ENCODE measurements at places on chromosomes 13 and 19.

GRCh38 chr13:96499656-96500055 lies 409.7 kb downstream of the HS6ST3 start:
- DNase-seq = no peak

- no peak for DNase-seq
Measured at GRCh38 chr19:30402436-30403202, 30.4 kb downstream of the ZNF536 start.

DNA sequence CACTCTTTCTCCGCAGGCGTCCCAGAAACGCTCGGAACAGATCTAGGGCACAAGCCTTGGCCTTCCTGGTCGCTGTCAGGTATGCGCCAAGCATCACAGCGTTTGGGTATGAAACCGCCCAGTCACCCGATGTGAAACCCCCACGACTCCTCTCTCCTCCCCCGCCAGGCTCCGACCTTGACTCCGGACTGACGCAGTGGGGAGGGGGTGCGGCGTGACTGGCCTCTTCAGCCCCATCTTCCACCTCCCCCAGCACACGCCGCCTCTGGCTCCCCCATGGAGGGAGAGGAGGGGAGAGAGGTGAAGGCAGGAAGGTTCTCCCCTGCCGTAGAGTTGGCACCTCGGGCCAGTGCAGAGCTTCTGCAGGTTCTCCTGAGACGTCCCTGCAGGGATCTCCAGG lies 22.0 kb upstream of the ARHGEF7 start:
- no peak for DNase-seq

DNA sequence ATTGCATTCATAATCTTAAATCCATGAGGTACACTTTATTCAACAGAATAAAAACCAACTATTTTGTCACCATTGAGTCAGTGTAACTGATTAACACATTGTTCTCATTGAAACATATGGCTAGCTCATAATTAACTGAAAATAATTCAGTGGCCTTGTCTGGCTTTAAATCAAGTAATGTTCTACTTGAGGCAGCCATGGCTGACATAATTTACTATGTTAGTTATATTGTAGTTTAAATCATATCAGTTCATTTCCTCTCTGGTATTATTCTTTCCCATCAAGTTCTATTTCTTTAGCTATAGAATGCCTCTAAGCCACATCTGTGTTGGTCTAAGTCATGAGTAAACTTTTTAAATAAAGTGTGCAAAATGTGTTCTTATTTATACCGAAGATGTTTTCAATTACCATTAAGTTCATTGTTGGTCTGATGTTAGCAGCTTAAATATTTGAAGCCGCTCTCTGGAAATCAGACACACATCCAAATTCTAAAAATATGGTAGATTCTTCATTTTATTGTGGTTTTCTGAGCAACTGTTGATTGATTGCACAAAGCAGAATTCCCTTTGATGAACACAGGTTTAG lies 393.7 kb downstream of the GPC6 start:
- no peak for DNase-seq

- no peak for DNase-seq
Measured at GRCh38 chr19:40235238-40236025, 8.9 kb upstream of the CCNP start.

GRCh38 chr19:388691-389090 lies 20.3 kb downstream of the C2CD4C start:
- no peak for DNase-seq

GRCh38 chr13:44331912-44332851 lies 41.4 kb upstream of the SERP2 start:
- no peak for DNase-seq
